Lung (tissue), 17 donors: ENCODE measurements at places on chromosomes 1 and 21. TPM values are rescaled to one million over a fixed set of nuclear protein-coding genes. Genes with fewer than 3 reads are reported as not detected.

GRCh38 chr1:217495249-217495648 is 135.6 kb downstream of the GPATCH2 start:
- no peak overlapping the region for H3K4me3 ChIP-seq
- H3K36me3 ChIP-seq: no peaks in the 10 kb centered on the region
- no peak overlapping the region for H3K27ac ChIP-seq
- no peak for DNase-seq
- no peaks in the 10 kb centered on the region for H3K4me1 ChIP-seq

GRCh38 chr1:2228157-2228594 is at the start of gene SKI:
SKI (plus strand) TSS chr1:2228319; CDS start chr1:2228767, 448 bp downstream.
- H3K27ac ChIP-seq: peak within 1 kb of the TSS; percentile 99
- H3K4me1 ChIP-seq: peaks cover 38% of the 10 kb centered on the region
- peak within 1 kb of the TSS; percentile 80 for H3K4me3 ChIP-seq
- H3K27me3 ChIP-seq: no peaks in the 10 kb centered on the region

- no peak overlapping the region for H3K27ac ChIP-seq
- no peak for DNase-seq
- no peaks in the 10 kb centered on the region for H3K4me1 ChIP-seq
- no peaks in the 10 kb centered on the region for H3K36me3 ChIP-seq
Measured at GRCh38 chr1:169457443-169457842, 28.3 kb downstream of the SLC19A2 start.

GRCh38 chr1:154170547-154171222 is 15.8 kb upstream of the NUP210L start:
- DNase-seq: no peak
- H3K36me3 ChIP-seq: peaks cover 56% of the 10 kb centered on the region
- H3K4me3 ChIP-seq: no peak overlapping the region
- no peaks in the 10 kb centered on the region for H3K27me3 ChIP-seq
- no peak overlapping the region for H3K27ac ChIP-seq
- no peaks in the 10 kb centered on the region for H3K4me1 ChIP-seq

GRCh38 chr1:223413216-223413615 is 20.0 kb downstream of the CCDC185 start:
- H3K27me3 ChIP-seq: peaks cover 2% of the 10 kb centered on the region
- H3K27ac ChIP-seq: no peak overlapping the region
- H3K4me1 ChIP-seq: no peaks in the 10 kb centered on the region

Gene POTED
- total RNA-seq: not detected

Gene NOS1AP
- 5.0 TPM for total RNA-seq

DNA sequence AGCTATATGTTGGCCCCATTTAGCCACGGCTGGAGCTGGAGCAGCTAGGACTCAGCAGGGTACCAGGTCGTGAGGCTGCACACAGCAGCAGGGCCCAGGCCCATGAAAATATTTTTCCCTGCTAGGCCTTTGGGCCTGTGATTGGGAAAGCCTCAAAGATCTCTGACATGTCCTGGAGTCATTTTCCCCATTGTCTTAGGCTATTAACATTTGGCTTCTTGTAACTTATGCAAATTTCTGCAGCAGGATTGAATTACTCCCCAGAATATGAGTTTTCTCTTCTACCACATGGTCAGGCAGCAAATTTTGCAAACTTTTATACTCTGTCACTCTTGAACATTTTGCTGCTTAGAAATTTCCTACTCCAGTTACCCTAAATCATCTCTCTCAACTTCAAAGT is 11.2 kb downstream of the CFHR2 start:
- no peak for DNase-seq
- H3K27me3 ChIP-seq: no peaks in the 10 kb centered on the region
- no peak overlapping the region for H3K27ac ChIP-seq

DNA sequence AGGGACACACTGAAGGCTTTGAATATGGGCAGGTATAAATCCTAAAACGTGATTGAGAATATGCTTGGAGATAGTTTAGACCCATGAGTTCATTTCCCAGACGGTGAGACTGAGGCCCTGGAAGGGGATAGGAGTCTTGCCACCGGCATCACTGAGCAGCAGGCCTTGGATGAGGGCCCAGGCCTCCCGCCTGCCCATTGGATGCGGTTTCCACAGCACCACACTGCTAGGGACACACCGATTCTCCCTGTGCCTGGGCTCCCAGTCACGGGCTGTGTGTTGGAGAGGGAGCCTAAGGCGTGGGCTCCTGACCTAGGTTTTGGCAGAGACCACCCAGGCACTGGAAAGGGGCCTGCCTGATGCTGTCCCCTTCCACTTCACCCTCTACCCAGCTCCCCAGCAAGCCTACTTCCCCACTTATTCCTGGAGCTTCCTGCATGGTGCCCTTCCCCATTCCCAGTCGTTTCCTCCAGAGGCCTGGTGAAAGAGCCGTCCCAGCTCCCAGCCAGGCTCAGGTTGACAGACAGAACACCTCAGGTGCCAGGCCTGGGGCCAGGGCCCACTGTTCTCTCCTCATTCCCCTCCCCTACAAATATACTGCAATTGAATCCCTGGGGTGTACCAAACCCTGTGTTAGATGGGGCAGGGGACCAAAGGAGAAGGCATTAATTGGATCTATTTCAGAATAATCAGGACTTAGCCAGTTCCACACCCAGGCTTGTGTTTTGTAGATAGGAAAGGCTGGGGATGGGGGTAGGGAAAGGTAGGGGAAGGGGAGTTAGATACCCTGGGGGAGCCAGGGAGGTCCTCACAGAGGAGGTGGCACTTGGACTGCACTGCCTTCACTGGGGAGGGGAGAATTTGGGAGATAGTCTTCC is 3.4 kb downstream of the FOXO6 start:
- peak overlapping the region; percentile 1 for H3K27ac ChIP-seq
- no peaks in the 10 kb centered on the region for H3K4me1 ChIP-seq
- H3K36me3 ChIP-seq: no peaks in the 10 kb centered on the region
- no peaks in the 10 kb centered on the region for H3K27me3 ChIP-seq
- no peak for DNase-seq
- no peak overlapping the region for H3K4me3 ChIP-seq

- no peaks in the 10 kb centered on the region for H3K27me3 ChIP-seq
- no peak overlapping the region for H3K27ac ChIP-seq
Measured at GRCh38 chr1:108686614-108687313, 5.3 kb upstream of the PRPF38B start.

Gene TMEM81
- 1.5 TPM for total RNA-seq

Gene ACTL8
- total RNA-seq: not detected

DNA sequence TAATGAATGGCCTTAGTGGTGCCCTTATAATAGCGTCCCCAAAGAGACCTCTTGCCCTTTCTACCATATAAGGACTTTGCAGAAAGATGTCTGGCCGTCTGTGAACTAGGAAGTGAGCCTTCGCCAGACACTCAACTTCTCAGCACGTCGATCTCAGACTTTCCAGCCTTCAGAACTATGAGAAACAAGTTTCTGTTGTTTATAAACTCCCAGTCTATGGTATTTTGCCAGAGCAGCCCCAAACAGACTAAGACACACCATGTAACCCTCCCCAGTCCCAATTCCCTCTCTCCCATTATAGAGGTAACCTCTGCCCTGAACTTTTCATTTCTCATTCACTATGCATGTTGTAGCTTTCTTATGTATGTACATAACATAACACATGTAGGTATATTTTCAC is 55.7 kb downstream of the NID1 start:
- H3K36me3 ChIP-seq: peaks cover 40% of the 10 kb centered on the region
- peaks cover 2% of the 10 kb centered on the region for H3K4me1 ChIP-seq
- no peaks in the 10 kb centered on the region for H3K27me3 ChIP-seq
- DNase-seq: peak; percentile 75

Gene MANEAL
- 2.3 TPM for total RNA-seq

DNA sequence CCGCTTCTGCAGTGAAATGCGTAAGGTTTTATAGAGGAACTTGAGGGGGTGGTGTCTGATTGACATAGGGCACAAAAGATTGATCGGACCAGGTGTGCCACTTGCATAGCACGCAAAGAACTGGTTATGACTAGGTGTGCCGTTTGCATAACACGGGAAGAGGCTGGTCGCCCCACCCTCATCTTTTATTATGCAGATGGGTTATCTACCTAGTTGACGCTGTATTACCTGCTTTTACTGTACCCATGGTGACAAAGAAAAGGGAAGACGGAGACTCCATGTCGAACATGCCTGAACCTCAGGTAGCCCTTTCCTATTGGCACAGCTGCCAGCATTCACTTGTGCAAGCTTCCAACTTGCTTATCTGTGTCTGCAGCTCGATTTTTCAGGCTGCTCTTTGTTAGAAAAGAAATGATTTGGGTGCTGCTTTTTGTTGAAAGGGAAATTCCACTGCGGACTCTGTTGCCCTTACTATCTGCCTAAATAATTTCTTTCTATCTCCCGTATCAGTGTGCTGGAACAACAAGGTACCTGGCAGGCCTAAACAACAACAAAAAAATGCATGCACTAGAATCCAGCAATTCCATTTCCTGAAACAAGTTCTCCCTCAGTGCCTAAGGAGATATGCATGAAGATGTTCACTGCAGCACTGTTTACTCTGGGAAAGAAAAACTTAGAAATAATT is 194.4 kb upstream of the KAZN start:
- no peak overlapping the region for H3K4me3 ChIP-seq
- no peak overlapping the region for H3K27ac ChIP-seq
- H3K4me1 ChIP-seq: no peaks in the 10 kb centered on the region
- H3K27me3 ChIP-seq: no peaks in the 10 kb centered on the region

- peaks cover 5% of the 10 kb centered on the region for H3K4me1 ChIP-seq
- no peak overlapping the region for H3K4me3 ChIP-seq
- H3K36me3 ChIP-seq: no peaks in the 10 kb centered on the region
- no peaks in the 10 kb centered on the region for H3K27me3 ChIP-seq
- no peak overlapping the region for H3K27ac ChIP-seq
- no peak for DNase-seq
Measured at GRCh38 chr1:209873067-209873799, 45.5 kb downstream of the UTP25 start.

DNA sequence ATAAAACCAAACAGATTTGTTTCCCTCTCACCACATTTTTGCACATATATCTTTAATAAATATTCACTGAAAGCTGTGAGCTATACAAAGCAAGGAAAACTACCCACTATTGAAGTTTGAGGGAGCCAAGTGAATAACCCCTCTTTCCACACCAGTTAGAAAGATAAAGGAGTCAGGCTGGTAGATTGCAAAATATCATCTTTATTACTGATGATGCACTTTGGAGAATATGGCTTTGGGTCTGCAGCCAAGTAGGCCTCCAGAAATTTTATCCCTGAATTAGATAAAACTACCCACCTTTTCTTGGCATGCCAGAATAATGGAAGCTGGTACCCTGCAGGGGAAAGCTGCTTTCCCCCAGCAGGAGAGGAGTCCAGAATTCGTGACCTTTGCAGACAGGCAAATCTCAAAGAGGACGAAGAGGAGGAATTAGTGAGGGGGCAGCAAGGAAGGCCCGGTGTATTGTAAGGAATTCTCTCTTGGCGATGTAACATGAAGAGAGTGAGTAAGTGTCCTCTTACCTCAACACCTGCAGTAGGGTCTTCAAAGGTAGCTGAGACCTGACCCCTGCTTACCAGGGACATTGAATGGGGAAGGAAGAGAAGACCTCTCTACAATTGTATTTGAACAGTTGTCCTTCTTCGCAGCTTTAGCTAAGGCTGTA is 84.7 kb downstream of the LRRC8D start:
- no peaks in the 10 kb centered on the region for H3K27me3 ChIP-seq
- no peak overlapping the region for H3K4me3 ChIP-seq
- no peaks in the 10 kb centered on the region for H3K36me3 ChIP-seq
- H3K4me1 ChIP-seq: peaks cover 4% of the 10 kb centered on the region

DNA sequence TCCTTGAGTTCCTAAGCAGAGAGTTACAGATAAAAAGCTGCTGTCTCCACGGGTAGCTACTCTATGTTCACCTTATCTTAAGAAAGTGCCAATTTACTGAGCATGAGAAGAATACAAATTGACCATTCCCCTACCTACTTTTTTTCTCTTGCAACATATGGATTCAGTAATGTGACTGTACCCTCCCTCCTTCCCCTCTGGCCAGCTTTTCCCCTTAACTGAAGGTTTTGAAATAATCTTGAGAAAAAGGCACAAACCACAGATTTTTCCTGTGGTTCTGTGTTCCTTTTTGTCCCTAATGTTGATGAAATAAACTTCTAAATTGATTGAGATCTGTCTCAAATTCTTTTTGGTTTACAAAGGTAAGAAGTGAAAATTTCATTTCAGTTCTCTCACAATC is 2.6 kb upstream of the CD2 start:
- no peak for DNase-seq
- no peaks in the 10 kb centered on the region for H3K36me3 ChIP-seq
- H3K27ac ChIP-seq: no peak overlapping the region
- H3K4me1 ChIP-seq: no peaks in the 10 kb centered on the region
- H3K4me3 ChIP-seq: no peak overlapping the region

DNA sequence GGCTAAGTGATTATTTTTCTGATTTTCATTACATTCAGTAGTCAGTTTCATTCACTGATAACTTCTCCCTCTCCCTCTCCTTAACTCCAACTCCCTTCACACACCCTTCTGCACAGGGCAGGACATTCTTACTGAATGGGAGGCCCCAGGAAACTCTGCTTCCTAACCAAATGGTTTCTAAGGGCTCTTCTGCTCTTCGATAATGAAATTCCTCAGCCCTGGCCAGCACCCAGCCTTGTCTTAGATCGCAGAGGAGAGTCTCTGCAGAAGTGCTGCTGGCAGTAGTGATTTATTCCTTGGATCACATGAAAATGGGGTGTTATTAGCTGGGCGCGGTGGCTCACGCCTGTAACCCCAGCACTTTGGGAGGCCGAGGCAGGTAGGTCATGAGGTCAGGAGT is 16.4 kb downstream of the PLEKHM2 start:
- no peak overlapping the region for H3K4me3 ChIP-seq
- no peak overlapping the region for H3K27ac ChIP-seq
- no peaks in the 10 kb centered on the region for H3K27me3 ChIP-seq
- peaks cover 22% of the 10 kb centered on the region for H3K4me1 ChIP-seq

DNA sequence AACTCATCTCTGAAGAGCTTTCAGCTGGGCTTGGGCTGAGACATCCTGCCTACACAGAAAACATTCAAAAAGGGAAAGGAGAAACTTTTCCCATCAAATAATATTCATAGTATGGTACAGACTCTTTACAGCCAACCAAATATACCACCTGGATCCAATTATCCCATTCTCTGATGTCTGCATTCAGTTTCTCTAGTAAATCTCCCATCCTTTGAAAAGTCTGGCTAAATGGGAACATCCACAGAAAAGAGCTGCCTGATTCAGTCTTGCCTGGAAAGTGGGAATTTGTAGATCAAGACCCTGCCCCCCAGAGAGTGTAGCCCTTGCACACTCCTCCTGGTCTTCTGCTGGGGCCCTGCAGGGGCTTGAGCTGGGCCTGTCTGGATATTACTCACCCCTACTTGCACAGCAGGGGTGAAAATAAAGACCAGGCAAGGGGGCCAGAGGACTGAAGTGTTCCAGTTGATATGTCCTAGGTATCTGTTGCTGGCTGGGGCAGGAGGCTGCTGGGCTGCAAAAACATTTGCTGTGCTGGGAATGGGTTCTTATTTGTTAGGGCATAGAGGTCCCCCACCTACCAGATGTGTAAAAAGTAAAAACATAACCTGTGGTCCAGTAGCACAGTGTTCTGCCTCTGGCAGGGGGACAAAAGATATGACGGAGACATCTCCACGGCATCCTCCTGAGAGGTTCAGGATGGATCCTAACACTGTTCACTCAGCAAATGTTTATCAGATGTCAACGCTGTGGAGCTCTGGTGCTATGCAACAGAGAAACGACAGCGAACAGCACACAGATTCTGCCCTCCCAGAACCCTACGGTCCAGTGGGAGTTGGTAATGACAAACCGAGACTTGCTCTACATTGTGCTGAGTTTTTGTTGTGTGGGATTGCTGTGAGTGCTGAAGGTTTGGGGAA is 140.3 kb downstream of the PLXNA2 start:
- H3K36me3 ChIP-seq: no peaks in the 10 kb centered on the region
- H3K4me1 ChIP-seq: no peaks in the 10 kb centered on the region
- no peak for DNase-seq

Gene FCRL2
- total RNA-seq: 0.46 TPM
